HFF-Myc (cell line): ENCODE measurements at places on chromosomes 6 and 20.
A peak's percentile ranks its signal among the peaks of the same experiment; 100 is the strongest.

DNA sequence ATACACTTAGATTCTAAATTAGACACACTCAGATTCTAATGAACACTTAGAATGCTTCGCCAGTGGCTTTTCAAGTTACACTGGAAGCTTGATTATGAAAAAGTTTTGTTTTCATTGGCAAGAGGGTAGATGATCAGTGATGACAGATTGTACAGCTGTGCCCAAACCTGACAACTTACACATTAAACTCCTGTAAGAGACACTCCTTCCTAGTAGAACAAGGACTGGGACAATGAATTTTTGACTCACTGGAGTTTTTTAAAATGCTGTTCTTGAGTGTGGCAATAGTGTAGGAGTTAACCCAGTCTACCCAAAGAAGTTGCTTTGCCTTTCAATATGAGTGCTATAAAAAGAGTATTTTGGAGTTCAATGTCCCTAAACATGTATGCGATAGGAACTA, 140.8 kb downstream of the SLC16A10 start:
- no peak for DNase-seq

GRCh38 chr20:4559906-4560305, 161.8 kb upstream of the PRND start:
- no peak for DNase-seq

GRCh38 chr6:14544666-14545065, 427.1 kb downstream of the CD83 start:
- DNase-seq = no peak

DNA sequence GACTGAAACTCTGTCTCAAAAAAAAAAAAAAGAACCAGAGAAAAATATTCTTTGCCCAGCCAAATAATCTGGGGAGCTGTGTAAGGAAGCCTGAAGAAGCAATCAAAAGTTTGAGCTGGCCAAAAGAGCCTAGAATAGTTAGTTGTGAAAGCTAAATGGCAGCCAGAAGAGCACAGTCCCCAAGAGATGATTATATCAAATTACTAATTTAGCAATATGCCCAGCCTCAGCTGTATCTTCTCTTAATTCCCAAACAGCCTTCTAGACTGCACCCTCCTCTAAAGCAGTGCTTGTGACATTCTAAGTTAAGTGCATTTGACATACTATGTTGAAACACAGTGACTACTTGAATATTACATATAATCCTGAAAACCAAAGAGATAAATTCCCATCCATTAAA, 38.9 kb downstream of the CDK19 start:
- DNase-seq = no peak

DNA sequence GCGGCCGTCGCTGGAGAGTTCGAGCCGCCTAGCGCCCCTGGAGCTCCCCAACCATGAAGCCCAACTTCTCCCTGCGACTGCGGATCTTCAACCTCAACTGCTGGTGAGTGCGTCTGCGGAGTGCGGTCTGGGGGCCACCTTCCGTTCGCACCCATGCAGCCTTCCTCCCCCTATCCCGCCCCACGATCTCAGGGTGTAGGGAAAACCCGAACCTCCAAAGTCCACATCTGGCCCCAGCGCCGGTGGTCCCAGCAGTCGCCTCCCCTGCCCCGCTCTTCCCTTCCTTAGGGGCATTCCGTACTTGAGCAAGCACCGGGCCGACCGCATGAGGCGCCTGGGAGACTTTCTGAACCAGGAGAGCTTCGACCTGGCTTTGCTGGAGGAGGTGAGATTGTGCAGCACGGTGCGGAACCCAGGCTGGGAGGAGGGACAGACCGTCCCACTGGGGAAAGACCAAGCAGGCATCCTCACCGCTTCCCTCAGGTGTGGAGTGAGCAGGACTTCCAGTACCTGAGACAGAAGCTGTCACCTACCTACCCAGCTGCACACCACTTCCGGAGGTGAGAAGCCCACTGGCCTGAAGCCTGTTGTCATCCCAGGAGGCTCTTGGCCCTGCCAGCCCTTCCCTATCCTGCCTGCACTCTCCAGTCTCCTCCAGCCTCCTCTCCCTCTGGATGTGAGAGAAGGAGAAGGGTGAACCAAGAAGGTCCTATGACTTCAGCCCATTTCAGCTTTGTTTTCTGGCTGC, 719 bp downstream of the SMPD2 start:
- no peak for DNase-seq

DNA sequence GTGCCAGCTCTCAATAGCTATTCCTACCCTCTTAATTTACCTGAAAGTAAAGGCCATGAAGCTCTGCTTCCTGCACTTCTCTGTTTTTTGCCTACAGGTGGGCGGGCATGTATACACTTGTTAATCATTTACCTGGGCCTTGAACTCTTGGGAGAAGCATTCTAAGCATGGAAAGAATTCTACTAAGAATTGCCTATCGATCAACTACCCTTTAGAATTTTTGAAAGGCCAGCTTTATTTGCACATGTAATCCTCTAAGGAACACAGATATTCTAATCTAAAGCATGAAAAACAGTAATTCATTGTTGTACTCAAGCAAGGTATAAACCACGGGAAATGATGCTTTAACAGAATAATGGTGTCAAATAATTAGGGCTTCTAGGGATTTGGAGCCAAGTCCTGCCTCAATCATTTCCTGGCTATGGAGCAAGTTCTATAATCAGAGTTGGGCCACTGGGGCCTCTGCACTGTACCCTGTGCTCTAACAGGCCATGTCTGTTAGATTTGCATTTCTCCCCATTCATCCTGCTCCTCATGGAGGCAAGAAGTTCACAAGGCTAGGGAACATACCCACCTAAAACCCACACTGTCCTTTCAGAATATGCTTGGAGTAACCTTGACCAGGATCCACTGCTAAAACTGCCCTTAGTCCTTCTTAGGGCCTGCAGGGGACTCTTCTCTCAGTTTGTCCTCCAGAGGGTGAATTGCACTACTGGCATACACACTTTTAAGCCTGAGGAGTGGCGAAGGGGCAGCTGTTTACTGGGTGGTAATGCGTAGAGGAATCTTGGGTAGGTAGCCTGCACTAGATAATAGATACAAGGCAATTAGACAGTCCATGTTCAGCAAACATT, 276.4 kb upstream of the JAG1 start:
- DNase-seq = no peak

DNA sequence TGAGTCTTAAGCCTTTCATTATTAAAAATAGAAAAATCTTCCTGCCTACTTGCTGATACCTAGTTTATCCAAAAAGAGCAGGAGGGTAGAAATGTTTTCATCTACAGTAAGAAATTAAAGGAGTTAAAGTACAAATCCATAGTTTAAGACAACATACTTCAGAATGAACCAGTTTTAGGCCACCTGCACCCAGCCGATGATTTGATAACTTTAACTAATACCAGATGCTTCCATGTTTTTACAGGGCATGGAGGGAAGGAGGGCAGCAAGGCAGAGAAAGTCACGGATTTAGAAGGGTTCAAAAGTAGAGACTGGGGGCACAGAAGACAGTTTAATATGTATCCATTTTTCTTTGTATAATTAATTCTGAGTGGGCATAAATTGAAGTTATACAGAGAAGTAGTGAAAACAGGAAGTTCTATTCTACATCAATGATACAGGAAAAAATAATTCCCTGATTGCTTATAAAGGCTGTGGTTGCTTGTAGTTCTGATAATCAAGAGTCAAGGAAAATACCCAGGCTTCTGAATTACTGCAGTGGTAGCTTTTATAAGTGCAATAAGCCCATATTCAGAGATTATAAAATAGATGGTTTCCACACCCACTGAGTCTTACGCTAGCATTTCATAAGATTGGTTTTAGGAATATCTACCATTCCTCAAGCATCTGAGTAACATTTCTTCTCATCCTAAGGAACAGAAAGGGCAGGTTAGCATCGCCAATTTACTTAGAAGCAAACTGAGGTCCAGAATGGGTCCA, 72.0 kb downstream of the GMDS start:
- no peak for DNase-seq

GRCh38 chr6:36793296-36793912, 45.8 kb downstream of the CPNE5 start:
- no peak for DNase-seq

GRCh38 chr20:48919882-48920526, 1.5 kb upstream of the ARFGEF2 start:
- no peak for DNase-seq

DNA sequence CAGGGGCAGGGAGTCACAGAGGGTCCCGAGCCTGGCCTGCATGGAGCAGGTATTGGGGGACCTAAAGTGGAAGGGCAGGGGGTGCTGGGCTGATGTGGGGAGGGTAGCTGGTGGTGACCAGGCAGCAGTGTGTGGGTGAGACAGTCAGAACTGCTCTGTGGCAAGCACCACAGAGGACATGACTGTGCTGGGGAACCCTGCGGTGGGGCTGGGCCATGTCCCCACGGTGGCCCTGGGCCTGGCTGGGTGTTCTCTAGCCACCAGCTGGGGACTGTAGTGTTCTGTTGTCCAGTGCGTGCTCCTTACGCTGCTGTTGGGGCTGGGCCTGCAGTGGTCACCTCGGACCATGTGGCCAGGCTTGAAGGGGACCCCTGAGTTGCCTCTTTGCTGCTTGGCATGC, 3.6 kb downstream of the SS18L1 start:
- DNase-seq = no peak

DNA sequence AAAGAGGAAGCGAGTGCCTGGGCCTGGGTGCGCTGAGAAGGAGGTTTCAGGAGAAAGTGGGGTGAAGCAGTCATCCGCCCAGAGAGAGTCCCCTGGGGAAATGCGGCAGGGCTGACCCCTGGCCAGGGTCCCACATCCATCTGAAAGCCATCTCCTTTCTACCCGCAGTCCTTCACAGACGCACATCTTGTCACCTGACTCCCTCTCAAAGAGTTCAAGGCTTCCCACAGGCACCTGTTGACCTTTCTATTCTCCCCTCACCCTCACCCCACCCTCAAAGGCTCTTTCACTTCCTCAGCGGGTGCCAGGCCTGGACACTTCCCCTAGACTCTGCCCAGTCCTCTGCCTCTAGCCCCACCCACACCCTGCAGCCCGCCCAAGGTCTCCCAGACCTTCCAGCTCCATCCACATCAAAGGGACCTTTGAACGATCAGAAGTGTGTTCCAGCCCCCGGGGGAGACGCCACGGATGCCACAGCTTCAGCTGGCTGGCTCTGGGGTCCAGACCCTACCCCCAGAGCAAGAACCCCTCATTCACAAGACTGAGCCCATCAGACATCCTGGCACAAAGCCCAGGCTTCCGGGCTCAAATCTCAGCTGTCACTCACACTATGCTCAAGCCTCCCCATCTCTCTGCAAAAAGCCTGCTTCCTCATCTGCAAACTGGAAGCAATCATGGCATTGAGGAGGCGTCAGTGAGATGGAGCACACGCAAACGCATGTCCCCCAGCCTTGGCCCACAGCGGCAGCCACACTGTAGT, 2.1 kb downstream of the CTSZ start:
- DNase-seq = no peak

- DNase-seq = no peak
Measured at GRCh38 chr20:44884907-44885391, 556 bp upstream of the YWHAB start.

DNA sequence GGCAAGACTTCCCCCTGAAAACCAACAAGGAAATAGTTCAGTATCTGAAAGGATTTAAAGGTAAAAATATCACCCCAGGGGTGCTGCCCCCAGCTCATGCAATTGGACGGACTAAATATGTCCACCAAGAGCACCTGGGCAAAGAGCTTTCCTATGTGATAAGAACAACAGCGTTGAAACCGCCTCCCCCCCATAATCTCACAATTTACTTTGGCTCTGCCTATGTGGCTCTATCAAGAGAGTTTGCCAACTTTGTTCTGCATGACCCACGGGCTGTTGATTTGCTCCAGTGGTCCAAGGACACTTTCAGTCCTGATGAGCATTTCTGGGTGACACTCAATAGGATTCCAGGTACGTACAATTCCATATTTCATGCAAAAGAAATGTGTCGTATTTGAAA, 35.8 kb downstream of the GCNT2 start:
- DNase-seq = no peak

DNA sequence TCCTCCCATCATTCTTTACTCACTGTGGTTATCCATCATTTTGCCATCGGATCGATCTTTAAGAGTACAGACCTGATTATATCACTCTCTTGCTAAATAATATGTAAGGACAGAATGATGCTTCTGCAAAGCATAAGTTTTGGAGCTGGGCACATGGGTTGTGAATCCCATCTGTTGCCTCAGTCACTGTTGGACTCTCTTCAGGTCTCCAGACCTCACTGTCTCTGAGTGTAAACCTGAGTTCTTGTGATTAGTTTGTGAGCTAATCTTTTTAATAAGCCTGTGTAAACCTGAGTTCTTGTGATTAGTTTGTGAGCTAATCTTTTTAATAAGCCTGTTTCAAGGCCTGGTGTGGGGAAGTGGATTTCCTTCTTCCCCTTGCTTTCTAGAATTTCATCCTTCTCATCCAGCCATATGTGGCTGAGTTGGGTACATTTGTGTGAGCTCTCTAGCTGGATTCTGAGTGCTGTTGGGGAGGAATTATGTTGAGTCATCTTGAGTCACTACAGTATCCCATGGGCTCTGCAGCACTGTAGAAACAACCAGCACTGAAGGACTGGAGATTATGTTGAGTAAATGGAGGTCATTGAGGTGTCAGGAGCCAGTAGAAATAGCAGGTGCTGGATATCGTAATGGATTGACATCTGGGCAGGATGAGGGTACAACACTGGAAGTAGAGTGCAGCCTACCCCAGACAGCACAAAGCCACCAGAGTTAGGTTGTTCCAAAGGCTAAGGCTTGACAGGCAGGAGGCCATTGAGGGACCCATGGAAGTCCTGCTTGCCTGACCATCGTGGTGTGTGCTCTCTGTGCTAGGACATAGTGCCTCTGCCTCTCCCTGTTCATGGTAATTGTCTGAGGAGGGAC, 52.4 kb downstream of the SCAND1 start:
- peak; percentile 86 for DNase-seq

- DNase-seq = no peak
Measured at GRCh38 chr6:107746461-107747030, 77.6 kb downstream of the SCML4 start.

- DNase-seq = no peak
Measured at GRCh38 chr6:52574709-52575501, 2.0 kb downstream of the TRAM2 start.

- DNase-seq = no peak
Measured at GRCh38 chr6:158999154-158999665, 792 bp downstream of the RSPH3 start.

DNA sequence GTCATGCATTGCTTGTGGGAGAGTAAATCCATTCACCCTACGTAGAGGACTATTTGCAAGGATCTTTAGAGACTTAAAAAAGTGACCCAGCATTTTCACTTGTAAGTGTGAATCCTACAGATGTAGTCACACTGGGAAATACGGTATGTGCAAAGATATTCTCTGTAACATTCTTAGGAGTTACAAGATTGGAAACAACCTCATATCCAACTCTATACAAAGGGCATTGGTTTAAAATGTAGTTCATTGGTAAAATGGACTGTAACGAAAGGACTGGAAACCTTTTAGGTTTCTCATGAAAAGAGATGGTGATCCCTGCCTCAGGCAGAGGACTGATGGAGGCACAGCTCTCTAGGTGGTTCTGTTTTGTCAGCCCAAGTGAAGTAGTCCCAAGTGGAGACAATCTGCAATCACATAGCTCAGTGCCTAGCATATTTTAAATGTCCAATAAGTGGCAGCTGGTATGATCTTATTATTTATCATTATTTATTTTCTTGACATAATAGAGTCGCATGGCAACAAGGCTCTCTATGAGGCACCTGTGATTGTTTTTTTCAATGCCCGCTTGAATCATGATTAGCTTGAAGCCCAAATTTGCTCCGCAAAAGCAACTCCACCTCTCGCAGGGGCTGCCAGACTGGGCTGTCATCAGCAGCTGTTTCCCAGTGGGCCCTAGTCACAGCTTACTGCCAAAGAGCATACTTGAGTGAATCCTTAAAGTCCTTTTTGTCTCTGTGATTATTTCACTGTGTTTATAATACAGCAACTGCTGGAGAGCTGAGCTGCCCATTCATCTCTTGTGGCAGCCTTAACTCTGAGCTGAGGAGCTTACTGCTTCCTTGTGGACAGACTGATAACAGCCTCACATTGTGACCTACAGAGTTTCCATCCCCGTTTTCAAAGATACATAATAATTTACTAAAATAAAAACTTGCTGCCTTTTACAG, 19.8 kb upstream of the ENPP1 start:
- no peak for DNase-seq
